ENCODE measurements at places on chromosomes 11 and 22.

DNA sequence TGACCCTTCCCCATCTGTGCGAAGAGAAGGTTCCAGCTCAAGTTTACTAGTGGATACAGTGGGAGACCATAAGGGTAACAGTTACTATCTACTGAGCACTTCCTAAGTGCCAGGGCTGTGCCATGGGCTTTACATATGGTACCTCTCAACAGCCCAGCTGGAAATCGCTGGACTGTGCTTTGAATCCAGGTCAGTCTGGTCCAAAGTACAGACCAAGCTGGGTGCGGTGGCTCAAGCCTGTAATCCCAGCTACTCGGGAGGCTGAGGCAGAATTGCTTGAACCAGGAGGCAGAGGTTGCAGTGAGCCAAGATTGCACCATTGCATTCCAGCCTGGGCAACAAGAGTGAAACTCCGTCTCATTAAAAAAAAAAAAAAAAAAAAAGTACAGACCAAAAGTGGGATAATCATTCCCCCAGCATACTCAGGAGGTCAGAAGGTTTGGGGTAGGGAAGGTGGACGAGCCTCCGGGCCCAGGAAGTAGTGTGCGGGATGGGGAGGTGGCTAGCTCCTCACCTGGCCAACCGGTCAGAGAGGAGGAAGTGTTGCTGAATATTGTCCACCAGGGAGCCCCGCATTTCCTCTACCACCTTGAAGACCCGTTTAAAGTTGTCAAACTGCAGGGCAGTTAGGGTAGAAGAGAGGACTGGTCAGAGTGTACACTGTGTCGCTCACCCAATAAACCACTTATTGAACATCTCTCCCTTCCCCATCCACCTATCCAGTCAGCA is 2.3 kb downstream of the FIBP start:
- DNase-seq: no peak

GRCh38 chr11:106421676-106422292 is 344.3 kb downstream of the AASDHPPT start:
- no peak for DNase-seq

- DNase-seq: no peak
Observed at GRCh38 chr11:134293119-134294113, 17.2 kb downstream of the GLB1L3 start.

- DNase-seq: no peak
Observed at GRCh38 chr11:1301220-1302000, 8.0 kb downstream of the TOLLIP start.

DNA sequence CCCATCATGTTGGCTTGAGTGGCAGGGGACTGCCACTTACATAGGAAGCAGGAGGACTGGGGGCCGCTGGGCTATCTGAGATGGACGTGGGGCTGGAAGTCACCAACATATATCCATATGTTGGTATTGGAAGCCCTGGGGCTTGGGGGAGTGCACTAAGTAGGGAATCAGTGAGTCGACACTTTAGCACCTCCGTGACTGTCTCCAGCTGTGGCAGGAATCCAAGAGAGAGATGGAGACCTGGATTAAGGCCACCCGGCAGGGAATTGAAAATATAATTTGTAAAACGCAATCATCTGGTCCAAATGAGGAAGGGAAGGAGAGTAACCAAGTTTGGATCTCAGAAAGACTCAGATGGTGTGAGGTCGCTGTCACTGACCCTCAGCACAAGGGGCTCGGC is 68.4 kb downstream of the ELFN2 start:
- no peak for DNase-seq

- DNase-seq: no peak
Observed at GRCh38 chr11:64484191-64485022, 106.6 kb upstream of the SLC22A12 start.

GRCh38 chr11:27610280-27610679 is 90.0 kb downstream of the BDNF start:
- no peak for DNase-seq

DNA sequence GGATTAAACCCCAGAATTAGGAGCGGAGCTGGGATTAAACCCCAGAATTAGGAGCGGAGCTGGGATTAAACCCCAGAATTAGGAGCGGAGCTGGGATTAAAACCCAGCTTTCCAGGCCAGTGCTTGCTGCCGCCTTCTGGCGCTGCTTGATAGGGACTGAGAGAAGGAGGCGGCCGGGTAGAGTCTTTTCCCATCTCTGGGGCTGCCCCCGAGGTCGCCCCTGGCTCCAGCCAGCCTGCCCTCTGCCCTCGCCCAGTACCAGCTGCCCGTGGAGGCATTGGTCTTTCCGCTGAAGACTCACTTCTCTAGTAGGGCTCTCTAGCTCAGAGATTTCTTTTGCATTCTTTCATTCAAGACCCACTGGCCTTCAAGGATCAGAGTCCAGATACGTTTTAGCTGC is 5.2 kb downstream of the TRMU start:
- no peak for DNase-seq

DNA sequence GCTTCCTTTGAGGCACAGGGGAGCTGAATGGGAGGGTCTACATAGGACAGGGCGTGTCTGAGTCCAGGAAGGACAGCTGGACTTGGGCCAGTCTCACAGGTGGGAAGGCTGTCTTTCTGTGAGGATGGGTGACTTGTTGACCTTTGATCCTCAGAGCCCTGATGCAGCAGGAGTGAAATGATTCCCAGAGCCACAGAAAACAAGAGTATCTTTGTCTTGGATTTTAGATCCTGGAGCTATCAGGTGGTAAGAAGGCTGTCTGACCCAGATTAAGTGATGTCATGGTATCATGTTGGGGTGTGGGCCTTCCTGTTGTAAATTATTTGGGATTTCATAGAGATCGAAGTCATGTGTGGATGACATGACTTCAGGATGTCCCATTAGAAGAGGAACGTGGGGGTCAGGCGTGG is 15.0 kb downstream of the PTPRJ start:
- DNase-seq: no peak

DNA sequence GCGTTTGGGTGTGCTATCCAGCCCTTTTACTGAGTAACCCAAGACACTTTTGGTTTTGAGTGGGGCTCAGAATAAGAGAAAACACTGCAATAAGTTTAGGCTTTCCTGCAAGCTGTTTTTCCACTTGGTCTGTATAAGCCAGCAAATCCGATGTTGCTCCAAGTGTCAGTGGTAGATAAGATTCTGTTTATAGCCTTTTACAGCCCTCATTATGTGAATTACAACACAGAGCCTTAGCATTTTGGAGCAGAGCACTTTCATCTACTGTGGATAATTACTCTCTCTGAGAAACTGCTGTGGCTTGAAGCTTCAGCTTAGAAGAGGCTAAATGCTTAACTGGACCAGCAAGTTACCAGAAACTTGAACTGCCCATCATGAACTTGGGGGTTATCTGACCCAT is 601.1 kb downstream of the JRKL start:
- no peak for DNase-seq

DNA sequence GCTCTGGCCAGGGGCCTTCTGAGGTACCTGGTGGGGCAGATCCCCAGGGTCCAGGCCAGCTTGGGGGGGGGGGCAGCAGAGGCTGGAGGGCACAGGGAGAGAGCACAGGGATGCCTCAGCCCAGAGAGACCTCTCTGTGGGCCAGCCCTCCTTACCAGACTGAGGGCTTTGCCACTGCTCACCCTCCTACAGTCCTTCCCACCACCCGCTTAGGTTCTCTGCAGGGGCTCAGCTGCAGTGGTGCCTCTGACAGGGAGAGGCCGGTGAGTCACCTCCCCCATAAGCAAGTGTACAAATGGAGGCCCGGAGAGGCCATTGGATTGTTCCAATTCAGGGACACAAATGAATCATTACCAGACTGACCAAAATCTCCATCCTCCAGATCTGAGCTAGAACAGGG is 68.1 kb upstream of the LMO1 start:
- no peak for DNase-seq

DNA sequence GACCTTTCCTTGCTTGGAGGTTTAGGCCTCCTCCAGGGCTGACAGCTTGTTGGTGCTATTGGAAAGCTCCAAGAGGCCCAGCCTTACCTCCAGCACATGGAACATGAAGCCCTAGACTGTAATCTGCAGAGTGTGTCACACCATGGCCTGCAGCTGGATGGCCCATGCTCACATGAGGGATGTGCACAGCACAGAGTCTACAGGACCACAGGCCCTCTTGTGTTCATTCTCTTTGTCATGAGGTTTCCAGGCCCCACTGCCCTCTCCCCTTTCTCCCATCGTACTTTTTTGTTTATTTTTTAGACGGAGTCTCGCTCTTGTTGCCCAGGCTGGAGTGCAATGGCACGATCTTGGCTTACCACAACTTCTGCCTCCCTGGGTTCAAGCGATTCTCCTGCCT is 10.0 kb downstream of the FADS1 start:
- DNase-seq: no peak

DNA sequence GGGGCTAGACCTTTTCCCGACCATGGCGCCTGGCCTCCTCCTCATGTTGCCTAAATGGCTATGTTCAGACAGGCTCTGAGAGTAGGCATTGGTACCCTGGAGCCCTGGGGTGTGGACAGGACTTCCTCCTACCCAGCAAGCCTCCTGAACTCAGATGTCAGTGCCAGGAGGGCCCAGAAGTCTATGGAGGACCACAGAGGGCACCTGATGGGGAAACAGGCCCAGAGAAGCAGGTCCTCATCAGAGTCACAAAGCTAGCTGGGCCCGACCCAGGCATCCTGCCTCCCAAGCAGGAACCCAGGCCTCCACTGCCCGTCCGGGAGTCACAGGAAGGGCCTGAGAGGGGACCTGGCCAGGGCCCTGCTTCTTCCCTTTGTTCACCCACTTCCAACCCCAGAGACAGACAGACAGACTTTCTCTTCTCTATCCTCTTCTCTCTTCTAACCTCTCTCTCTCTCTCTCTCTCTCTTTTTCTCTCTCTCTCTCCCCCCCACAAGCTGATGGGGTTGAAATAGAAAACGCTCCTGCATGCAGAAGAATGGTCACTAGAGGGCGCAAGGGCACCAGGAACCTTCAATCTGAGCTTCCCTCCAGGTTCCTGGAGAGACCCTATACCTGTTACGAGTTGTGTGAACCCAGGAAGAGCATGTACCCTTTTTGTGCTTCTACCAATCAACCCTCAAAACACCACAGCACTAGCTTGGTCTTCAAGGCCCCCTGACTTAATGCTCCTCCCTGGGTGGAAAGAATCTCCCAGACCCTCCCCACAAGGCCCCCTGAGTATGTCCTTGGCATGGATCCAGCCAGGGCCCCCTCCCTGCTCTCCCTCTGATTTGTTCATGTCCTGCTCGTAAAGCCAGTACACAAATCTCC is 27.1 kb downstream of the ARAP1 start:
- DNase-seq: peak; percentile 80

GRCh38 chr11:11993839-11994238 is 14.6 kb downstream of the DKK3 start:
- no peak for DNase-seq

- no peak for DNase-seq
Observed at GRCh38 chr11:116980136-116980793, 118.0 kb downstream of the SIK3 start.

DNA sequence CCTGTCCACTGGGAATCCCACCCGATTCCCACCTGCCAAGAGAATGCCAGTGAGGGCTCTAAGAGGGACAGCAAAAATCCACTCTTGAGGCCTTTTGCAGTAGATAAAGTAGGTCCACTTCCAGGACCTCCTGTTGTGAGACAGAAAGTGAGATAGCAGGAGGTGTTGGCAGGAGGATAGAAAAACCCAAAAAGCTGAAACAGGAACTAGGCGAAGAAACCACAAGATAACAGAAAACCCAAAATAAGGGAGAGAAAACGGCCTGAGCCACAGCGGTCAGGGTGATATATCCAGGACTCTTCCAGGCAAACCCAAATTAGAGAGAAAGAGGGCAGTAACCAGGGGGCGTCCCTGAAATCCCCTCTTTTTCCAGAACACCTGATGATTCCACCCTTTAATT is 79.7 kb upstream of the LINC01488 start:
- no peak for DNase-seq

GRCh38 chr11:15519124-15519791 is 404.5 kb downstream of the INSC start:
- DNase-seq: no peak

- DNase-seq: peak; percentile 42
Observed at GRCh38 chr22:39592081-39593065, 21.8 kb downstream of the CACNA1I start.

DNA sequence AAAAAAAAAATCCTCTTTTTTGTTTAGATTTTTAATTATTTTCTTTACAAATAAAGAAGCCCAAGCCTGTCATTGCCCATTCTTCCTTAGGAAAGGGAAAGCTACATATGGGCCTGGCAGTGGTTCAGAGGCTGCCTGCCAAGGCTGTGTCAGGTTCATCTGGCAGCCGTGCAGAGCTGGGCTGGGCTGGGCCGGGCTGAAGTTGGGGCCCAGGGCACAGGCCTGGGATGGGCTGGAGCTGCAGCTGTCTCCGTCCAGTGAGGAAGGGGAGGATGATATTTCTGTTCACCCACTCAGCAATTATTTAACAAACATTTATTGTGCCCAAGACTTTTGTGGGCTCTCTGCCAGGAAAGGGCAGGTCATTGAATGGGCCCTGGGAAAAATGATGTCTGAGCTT is 4.6 kb downstream of the PRR5L start:
- peak; percentile 80 for DNase-seq

GRCh38 chr22:37482244-37482643 is 3.9 kb downstream of the MFNG start:
- DNase-seq: no peak

DNA sequence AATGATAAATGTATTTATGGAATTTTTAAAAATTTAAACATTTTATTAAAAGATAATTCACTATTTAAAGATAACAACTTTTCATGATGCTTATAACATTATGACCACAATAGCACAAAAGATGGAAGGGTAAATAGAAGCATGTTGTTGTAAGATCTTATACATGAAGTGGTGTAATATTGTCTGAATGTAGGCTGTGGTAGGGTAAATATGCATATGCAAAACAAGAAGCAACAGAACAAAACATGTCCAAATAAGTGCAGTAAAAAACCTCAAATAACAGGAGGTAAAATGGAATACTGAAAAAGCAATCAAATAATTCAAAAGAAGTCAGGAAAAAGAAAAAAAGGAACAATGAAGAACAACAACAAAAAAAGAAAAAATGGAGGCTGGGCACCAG is 56.0 kb downstream of the ADM start:
- no peak for DNase-seq

GRCh38 chr11:120318906-120319305 is 6.2 kb upstream of the TLCD5 start:
- DNase-seq: no peak

DNA sequence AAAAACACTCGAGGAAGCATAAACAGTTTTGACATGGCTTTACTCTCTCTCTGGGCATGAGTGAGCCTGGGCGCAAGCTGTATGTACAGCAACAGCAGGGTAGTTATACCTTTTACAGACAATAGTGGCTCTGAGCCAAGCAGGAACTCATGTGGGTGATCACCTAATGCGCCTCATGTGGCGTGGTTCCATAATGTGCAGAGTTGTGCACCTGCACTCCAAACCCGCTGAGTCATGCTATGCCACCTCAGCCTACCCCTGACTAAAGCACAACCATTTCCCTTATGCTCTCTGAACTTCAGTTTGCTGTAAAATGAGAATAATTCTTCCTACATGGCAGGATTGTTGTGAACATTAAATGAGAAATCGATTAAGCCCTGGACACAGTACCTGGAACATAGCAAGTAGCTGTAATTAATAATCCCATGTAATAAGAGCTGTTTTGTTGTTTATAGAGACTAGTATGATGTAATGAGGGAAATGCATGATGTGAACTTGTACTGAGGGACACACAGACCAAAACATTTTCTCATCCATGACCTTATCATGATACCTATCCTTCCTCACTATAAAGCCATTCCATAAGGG is 71.6 kb downstream of the CCDC34 start:
- peak; percentile 15 for DNase-seq

- no peak for DNase-seq
Observed at GRCh38 chr11:50077526-50077925, 44.9 kb downstream of the OR4C45 start.

All from mucosa of gallbladder (tissue), 1 donor.